Stimulated activated CD8-positive, alpha-beta memory T cell treated with anti-CD3 and anti-CD28 coated beads, Interleukin-7, amount 100 ng/mL, for 1 hour (primary cell): ENCODE measurements at places on chromosomes 12 and 14.

- no peak for DNase-seq
Observed at GRCh38 chr14:20438664-20439063, 2.7 kb upstream of the KLHL33 start.

GRCh38 chr14:68578597-68578996 is 214.3 kb downstream of the ZFP36L1 start:
- DNase-seq, result no peak

GRCh38 chr14:103923863-103924262 is 4.4 kb upstream of the TDRD9 start:
- DNase-seq, result no peak

DNA sequence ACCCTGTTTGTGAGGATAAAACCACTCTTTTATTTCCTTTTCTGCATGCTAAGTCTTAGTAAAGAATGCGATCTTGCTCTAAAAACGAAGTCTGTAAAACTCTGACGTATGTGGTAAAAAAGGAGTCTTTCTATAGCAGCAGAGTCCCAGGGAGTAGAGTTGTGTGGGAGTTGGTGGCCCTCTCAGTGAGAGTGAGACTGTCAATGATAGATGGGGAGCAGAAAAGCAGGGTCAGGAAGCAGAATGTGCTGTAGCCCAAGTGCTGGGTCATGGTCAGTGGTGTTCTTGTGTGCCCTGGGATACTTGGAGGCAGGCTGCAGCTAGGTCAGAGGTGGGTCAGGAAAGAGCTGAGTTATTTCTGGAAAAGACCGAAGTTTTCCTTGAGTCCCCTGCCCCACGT is 20.3 kb upstream of the GPR33 start:
- no peak for DNase-seq

DNA sequence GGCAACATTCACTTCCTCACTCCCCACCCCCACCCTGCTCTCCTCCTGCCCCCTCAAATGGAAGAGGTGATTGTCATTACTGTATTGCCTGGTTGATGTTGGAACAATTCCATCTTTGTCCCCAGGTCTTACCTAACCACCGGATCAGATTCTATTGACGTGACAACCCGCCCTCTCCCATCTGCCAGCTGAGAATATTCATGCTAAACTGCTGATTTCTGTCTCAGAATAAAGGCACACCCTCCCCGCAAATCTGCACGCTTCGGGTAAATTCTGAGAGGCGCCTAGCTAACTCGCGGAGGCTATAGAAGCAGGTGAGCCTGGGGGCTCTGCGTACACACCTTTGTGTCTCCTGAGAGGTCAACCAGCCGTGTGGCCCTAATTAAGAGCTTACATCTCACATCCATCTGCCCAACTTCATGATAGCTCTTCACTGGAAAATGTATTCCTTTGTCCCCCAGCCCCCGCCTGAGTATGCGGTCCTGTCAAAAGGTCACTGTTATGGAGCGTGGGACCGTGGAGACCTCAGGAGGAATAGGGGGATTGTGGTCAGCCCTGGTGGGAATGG is 1054.3 kb downstream of the VRK1 start:
- no peak for DNase-seq

DNA sequence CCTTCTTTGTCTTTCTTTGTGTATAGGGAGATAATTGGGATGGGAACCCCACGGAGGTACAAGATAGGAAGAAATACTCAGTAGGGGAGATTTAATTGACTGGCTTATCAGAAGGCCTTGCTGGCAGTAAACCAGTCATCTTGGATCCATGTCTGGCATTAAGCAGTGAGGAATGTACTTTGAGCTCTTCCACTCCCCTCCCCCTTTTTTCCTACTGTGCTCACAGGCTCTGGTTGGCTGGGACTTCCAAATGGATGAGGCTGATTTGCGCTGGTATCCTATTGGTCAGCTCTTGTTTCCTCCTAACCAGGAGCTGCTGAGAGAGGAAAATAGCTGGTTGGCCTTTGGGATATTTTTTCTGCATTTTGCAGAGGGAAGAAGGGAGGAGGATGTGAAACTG is 24.7 kb downstream of the NGDN start:
- DNase-seq, result no peak

- DNase-seq, result no peak
Observed at GRCh38 chr12:14558473-14558959, 9.2 kb downstream of the PLBD1 start.

GRCh38 chr12:12716151-12716792 is 896 bp upstream of the CDKN1B start:
- no peak for DNase-seq

- DNase-seq, result no peak
Observed at GRCh38 chr12:98612696-98613334, 19.3 kb downstream of the SLC25A3 start.

DNA sequence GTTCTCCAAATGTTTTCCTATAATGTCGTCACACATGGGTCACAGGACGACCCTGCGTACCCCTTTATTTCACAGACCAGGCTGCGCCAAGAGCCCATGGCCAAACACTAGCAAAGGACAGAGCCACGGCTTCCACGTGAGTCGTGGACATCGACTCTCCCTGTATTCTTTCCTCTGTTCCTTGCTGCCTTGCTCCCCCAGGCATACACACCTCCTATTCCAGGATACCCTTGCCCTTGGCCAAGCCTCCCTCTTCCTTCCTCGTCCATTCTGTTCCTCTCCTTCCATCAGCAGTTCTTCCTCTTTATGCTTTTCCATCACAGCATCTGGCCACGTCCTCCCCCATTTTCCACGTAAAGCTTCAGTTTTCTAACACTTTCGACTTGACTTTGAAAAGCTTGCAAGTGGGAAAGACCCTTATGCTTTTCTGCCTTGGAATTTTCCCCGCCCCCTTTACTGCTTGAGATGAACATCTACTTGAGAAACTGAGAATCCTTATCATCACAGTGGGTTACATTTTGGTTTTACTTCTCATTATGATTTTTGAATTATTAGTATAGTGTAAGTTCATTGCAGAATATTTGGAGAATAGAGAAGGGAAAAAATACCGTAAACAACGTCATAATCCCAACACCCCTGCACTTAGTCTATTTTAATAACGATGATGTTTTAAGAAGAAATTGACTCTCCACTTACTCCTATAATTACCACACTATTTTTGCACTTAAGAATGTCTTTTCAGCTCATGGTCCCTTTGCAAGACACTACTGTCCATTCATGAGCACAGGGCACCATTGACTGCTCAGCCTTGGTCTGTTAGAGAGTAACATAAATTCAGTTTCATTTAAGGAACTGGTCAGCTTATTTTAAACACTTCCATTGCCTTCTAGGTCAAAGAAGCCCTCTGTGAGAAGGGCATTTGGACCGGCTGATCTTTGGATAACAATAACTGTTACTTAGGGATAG is 15.8 kb upstream of the NINJ2 start:
- DNase-seq, result no peak

DNA sequence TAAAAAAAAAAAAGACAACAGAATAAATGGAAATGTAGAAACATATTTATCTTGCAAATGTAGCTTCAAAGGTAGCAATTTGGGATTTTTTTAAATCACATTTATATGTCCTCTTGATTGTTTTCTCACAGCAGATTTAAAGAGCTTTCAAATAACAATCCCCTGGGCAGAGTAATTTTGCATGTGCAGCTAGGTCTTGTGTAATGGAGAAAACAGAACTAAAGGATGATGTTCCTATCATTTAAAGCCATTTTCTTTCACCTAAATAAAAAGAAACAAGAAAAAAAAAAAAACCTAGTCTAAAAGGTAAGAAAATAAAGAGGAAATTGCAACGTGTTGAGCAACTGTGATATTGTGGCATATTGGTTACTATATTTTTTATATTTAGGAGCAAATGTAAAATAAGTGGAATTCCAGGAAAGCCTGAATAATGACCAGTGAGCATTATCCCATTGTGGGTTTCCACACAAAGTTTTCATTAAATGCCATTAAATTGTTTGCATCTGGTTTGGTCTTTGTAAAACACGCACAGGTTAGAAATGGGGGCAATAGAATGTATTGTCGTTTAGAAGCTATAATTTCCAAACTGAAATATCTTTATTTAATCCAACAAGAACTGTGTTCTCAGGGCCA is 215.6 kb downstream of the SLC6A15 start:
- DNase-seq, result no peak

GRCh38 chr14:64993266-64993930 is 6.7 kb downstream of the FNTB start:
- no peak for DNase-seq

GRCh38 chr12:89863493-89863938 is 154.9 kb upstream of the ATP2B1 start:
- peak; percentile 29 for DNase-seq

GRCh38 chr14:83071888-83072501 is 1538.3 kb upstream of the SEL1L start:
- no peak for DNase-seq

DNA sequence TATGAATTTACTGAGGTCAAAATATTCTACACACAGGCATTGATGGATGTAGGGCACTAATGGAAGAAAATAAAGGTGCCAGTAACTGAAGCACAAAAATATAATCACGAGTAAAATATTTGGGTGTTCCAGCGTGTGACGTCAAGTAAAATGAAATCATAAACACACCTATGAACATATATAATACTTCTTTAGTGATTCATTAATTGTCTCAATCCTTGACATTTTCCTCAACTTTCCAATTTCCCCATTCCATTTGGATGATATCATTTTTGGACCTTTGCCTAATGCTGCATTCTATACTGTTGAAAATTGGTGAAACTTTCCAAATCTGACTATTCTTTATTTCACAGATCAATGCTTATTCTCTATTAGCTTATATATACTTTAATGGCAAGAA is 649.3 kb downstream of the GALC start:
- DNase-seq, result no peak

GRCh38 chr14:91985521-91986255 is 38.2 kb upstream of the FBLN5 start:
- DNase-seq, result no peak

GRCh38 chr12:91899056-91899455 is 246.6 kb downstream of the BTG1 start:
- DNase-seq, result no peak

DNA sequence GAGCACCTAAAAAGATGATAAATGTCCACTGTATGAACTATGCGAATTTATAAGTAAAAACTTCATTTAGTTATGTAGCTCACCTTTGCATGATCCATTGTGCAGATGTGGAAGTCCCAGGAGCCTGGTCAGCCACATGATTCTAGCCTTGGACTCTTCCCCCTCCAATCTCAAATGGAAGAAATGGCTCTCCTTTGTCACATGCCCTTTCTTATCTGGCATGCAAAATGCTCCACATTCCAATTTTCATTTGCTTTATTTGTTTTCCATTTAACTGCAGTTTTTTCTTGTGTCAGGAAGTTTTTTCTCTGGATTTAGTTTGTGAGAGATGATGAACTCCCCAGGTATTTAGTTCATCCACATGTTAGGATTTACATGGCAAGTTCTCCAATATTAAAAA is 73.8 kb downstream of the DYRK2 start:
- no peak for DNase-seq

DNA sequence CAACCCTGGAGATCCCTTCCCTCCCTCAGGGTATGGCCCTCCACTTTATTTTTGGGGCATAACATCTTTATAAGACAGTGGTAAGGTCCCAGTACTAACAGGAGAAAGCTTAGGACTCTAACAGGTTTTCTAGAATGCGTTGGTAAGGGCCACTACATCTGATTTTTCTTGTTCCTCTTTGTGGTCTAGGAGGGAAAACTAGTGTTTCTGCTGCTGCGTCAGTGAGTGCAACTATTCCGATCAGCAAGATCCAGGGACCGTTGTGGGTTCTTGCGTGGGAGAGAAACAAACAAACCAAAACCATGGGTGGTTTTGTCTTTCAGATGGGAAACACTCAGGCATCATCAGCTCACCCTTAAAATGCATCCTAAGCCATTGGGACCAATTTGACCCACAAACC is 123.6 kb upstream of the SLC16A7 start:
- DNase-seq, result no peak

DNA sequence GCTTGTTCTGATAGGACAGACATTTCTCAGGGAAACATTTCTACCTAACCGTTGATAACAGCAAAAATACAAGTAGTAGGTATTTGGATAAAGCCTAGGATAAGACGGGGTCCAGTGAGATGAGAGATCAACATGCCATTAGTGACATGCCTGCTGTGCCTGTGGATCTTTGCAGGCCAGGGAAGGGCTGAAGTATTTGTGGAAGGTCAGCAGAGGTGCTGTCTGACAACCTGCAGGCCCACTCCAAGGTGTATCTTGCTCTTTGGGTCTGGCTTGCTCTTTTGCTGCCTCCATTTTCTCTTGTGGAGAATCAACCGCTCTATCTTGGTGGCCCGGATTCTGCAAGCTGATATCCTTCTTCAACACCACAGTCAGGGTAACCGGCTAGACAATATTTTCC is 46.7 kb downstream of the MSRB3 start:
- DNase-seq, result no peak

GRCh38 chr14:71754422-71755095 is 177.7 kb upstream of the RGS6 start:
- DNase-seq, result no peak

GRCh38 chr14:42563313-42563712 is 956.6 kb downstream of the LRFN5 start:
- no peak for DNase-seq

- no peak for DNase-seq
Observed at GRCh38 chr12:179131-179884, 34.6 kb downstream of the SLC6A12 start.

- DNase-seq, result no peak
Observed at GRCh38 chr12:94704452-94705306, 54.3 kb upstream of the TMCC3 start.

DNA sequence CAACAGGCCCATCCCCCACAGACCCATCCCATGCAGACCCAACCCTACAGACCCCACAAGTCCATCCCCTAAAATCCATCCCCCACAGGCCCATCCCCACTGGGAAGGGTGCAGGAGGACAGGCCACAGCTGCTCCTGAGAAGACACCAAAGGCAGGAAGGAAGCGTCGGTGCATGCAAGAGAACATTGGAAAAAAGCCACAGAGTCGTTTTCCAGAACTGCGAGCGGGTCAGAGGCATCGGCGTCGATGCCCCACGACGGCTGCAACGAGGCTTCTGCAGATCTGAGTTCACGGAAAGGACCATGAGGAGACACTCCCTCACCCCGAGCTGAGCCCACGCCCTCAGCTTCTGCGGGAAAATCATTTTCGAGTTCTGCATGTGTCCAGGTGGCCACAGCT is 59.6 kb upstream of the GALNT9 start:
- no peak for DNase-seq

GRCh38 chr12:109446-109845 is 42.9 kb downstream of the IQSEC3 start:
- no peak for DNase-seq

DNA sequence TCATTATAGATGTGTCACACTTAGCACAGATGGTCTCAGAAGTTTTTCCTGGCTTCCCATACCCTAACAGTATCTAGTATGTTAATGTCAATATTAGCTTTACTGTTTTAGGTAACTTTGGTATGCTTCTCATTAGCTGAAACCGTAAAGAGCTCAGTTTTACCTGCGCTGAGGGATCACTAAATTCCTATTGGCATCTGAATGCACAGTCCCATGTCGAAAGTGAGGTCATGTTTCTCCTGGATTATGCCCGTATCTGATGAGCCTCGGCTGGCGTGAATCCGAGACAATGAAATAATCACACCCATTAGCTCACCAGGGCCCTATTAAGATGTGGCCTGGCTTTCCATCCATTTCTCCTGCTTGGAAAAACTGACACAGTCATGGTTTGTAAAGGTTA is 418.2 kb downstream of the ZFP36L1 start:
- DNase-seq, result no peak
